CD4-positive, alpha-beta memory T cell (primary cell): ENCODE measurements at places on chromosomes 1 and 21.
A peak's percentile ranks its signal among the peaks of the same experiment; 100 is the strongest.

GRCh38 chr1:186326009-186326408, 49.0 kb downstream of the TPR start:
- no peak for DNase-seq

DNA sequence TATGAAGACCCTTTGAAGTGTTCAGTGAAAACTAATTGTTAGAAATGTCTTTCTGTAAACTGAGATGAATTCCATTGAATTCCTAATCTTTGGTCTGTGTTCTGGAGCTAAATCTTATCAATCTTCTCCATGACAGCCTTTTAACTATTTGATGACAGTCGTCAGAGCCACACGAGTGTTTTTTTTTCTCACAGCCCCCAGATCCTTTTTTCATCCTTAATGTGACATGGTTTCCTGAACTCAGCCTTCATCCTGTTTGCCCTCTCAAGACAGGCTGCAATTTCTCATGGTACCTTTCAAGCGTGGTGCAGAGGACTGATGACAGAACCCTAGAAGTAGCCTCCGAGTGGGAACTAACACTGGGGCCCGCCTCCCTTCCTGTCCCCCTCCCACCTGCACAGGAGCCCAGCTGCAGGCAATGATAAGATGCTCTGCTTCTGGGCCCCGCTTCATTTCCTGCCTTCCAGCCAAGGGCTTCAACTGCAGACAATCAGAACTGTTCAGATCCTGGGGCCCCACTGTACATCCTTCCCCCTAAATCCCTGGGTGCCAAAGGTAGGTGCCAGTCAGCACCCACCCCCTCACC, 114.6 kb upstream of the VAV3 start:
- peak; percentile 42 for DNase-seq

GRCh38 chr1:34918977-34919561, 10.4 kb downstream of the DLGAP3 start:
- no peak for DNase-seq

DNA sequence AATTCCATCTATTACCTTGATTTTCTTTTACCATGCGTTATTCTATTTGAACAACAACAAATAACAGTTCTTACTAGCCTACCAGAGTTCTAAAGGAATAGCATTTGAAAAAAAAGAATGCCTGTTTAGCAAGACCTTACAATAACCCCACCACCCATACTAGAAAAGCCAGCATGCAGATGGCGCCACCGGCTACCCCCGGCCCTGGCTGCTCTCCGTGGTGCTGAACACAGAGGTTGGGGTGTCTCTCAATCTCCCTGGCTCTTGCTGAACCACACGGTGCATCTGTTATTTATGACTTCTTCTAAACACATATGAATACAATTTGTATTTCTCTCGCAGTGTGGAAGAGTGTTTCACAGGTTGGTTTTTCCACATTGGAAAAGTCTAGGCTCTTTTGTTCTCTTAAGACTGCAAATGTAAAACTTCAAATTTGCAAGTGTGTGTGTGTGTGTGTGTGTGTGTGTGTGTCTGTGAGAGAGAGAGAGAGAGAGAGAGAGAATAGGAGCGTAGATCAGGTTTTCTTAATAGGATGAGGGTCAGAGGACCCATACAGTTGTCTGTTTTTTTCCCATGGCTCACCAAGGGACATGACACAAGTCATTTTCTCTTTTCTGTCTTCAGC, 13.6 kb downstream of the GRIK3 start:
- no peak for DNase-seq

- no peak for DNase-seq
These were observed 10.3 kb upstream of the SLC45A1 start for GRCh38 chr1:8307628-8308027.

GRCh38 chr1:5744341-5744740, 247.9 kb downstream of the NPHP4 start:
- no peak for DNase-seq

GRCh38 chr1:156781585-156782186, 14.4 kb downstream of the PRCC start:
- no peak for DNase-seq

DNA sequence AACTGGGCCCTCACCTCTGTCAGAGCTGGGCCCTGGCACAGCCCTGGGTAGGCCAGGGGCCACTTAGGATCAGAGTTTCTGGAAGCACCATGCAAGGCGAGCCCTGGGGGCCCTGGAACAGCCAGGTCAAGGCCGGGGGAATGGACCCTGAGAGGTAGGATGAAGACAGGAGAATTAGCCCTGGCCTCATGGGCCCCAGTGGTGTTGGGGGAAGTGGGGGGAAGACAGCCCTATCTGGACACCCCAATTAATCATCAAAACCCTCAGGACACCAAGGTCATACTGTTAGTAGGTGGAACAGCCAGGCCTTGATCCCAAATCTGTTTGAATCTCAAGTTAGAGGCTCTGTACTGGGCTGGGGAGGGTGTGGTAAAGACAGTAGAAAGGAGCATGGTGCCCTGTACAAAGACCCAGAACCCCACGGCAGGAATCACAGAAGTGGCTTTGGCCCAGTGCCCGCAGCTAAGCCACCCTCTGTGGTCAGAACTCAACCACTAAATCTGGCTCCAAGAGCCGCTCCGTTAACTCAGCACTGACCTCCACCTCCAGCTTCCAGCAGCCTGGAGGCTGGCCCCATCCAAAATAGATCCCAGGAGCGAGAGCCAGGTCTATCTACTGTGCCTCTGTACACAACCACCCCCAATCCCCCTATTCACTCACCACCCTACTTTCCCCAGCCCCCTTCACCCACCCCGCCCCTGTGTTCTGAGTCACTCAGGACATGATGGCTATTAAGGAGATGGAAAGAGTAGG, 14.0 kb upstream of the TRIM63 start:
- no peak for DNase-seq

DNA sequence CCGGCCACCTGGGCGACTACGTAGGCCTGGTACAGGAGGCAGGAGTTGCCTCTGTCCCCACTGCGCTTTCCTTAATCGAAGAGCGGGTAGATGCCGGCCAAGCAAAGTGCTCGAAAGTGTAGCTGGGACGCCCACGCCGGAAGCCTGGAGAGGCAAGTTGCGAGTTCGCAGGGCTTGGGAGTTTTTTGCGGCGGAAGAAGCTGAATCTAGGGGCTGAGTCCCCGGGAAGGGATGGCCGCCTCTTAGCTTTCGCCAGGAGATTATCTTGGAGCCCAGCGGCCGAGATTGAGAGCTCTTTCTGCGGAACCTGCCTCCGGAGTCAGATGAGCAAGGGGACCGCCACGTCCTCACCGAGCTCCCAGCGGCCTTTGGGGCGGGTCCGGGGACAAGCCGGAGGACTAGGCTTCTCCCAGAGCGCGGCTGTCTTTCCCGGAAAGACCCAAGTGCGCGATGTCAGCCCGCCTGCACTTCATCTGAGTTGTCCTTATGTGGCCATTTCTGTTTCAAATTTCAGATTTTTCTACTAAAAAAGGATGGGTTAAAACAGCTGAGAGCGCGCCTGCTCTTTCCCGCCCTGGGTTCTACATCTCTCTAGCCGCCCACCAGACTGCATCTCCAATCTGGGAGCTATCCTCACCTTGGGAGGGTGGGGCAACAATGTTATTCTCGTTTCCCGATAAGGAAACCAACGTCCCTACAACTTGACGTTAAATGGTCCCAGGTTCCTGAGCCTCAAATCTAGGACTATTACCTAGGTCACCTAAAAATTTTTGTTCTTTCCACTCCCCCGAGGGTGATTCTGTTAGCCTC, 12.4 kb upstream of the TBX15 start:
- DNase-seq, result no peak
